ENCODE measurements at places on chromosomes 6 and 20. TPM values are rescaled to one million over a fixed set of nuclear protein-coding genes. Genes with fewer than 3 reads are reported as not detected.

- no peak for DNase-seq
Measured at GRCh38 chr6:106080763-106081095, 5.4 kb upstream of the PRDM1 start.

GRCh38 chr6:82248273-82248735 lies 760 bp upstream of the IBTK start:
- DNase-seq, result no peak

C20orf144 gene
- not detected for total RNA-seq

DNA sequence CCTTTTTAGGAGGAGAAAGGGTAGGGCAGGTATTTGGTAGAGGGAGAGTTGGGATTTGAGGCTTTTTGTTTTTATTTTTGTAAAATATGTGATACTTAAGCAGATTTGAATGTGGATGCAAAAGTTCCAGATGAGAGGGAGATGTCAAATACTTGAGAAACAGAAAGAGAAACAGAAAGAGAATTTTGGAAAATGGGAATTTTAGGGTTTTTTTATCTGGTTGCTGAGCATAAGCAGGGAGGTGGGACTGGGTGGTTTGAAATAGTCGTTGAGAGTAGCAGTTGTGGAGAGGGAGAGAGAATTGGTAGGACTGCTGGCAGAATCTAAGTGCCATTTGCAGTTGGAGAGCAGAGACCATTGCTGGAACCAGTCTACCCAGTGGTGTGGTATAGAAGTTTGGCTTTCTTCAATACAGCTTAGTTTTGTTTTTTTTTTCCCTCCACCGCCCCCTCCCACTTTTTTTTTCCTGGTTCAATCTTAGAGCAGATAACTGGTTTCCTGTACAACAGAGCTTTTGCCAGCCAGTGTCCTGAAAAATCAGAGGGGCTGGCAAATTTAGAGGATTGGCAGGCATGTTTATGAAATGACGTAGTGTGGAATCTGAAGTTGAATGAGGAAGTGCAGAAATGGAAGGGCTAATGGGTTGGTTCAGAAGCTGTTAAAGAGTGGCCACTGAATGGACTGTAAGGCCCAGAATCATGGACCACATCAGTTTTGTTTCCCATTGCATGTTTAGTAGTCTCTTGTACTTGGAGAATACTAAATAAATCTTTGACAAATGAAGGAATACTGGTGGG lies 68.7 kb downstream of the ATRN start:
- DNase-seq, result no peak

- DNase-seq, result no peak
Measured at GRCh38 chr6:91268941-91269340, 682.1 kb upstream of the MAP3K7 start.

GRCh38 chr20:16479666-16480065 lies 93.6 kb downstream of the KIF16B start:
- DNase-seq, result no peak

DNA sequence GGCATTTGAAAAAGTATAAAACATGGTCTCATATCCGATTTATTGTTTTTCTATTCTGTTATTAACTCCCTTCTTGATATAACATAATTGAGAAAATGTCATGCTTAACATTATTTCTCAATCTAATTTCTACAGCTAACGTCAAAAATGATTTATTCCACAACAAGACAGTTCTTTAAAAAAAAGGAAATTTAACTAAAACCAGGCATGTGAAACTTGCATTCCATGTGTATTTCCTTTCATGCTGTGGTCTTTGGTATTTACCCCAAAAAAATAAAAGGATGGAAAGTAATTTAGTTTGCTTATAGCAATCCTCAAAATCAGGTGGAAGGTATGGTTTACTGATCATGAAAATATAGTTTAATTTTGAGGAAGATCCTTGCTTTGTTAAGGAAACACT lies 142.8 kb downstream of the COL21A1 start:
- no peak for DNase-seq
